ENCODE measurements at places on chromosomes 5 and 9.

DNA sequence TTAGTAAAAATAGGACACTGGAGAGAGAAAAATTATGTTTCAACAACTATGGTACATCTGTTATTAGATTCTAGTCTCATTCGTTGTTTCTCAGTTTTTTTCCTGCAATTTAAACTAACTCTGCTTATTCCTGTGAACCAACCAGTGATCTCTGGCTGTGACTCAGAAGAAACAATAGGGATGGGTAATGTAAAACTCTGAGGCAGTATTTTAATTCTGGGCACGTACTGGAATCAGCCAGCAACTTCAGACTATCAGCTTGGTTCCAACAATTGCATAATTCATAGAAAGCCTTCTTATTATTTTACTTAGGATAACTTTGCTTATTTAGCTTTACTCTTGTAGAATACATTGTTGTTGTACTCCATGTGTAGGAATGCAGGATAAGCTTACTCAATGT, 28.8 kb downstream of the MLLT3 start:
- no peak for DNase-seq

GRCh38 chr5:4252385-4252784, 656.8 kb downstream of the IRX1 start:
- no peak for DNase-seq

DNA sequence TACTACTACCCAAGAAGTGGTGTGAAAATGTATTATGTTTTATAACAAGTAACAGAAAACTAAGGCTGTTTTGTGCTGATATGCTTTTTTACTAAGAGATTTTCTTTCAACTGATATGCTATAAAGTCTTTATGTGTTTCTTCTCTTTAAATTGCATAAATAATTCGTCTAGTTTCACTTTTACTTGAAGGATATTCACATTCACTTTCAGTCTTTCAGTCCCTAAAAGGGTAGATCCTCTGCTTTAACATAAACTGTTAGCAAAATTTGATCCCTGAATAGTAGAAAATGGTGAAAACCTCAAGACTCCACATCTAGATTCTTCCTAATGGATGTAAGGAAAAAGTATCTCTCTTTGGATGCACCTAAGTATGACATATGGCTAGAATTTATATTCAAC, 69.0 kb upstream of the FST start:
- DNase-seq = no peak

DNA sequence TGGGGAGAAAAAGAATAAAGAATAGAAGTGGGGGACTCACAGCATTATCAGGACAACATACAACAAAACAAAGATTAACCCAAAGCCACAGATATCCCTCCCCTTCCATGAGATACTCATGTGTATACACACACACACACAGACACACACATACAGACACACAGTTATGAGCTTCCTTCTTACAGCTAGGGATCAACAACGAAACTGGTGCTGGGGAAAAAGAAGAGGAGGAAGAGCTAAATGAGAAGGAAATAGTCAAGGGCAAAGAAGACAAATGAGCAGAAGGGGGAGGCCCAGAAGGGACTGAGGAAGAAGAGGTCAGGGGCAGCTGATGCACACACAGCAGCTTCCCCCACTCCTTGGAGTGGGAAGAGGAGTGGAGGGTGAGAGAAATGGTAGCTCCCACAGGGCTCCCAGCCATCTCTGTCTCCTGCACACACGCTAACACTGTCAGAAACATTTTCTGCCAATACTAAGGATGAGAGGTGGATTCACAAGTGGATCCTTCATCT, 66.2 kb downstream of the SIL1 start:
- no peak for DNase-seq

DNA sequence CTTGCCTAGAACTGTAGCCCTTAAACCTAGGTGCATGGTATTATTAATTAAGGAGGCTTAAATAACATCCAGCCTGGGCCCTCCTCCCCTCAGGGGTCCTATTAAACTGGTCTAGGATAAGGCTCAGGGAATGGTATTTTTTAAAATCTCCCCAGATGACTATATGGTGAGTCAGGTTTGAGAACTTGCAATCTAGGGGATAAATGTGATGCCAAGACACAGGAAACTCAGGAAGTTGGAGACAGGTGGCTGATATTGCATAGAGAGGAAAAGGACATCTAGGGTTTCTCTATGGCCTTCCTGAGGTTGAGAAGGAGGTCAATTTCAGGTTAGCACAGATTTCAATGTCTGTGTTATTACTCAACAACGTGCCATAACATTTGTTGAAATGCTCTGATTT, 581.0 kb downstream of the TLE1 start:
- DNase-seq = no peak

DNA sequence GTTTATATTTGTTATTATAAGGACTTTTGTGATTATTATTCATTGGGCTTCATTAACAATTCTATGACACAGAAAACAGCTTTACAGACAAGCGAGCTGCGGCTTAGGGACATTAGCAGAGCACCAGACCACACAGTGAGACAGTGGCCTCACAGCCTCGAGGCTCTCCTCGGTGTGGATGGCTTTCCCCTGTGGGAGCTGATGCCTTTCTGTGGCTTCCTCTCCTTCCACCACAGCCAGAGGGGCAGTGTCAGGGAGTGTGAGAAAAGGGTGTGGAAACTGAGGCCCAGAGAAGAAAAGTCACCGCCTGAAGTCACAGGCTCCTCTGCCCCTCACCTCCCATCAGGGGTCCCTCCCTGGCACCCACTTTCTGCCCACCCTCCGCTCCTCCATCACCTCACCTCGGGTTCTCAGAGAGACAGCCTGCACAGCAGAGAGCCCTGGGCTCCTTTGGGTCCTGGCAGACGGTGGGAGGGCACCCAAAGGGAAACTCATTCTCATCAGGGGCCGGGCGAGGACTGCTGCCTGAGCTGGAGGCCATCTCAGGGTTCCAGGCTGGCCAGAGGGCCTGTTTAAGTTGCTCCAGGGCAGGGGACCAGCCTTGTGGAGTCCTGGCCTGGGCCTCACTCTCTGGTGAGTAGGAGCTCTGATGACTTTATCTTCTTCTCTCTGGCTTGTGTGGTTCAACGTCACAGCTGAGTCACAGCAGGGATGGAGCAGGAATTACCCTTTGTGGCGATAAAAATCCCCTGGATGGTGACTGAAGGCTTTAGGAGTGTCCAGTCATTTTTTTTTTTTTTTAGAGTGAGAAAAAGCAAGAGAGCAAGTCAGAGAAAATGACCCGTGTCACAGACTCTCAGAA, 830 bp downstream of the TRAF1 start:
- DNase-seq = peak; percentile 76

DNA sequence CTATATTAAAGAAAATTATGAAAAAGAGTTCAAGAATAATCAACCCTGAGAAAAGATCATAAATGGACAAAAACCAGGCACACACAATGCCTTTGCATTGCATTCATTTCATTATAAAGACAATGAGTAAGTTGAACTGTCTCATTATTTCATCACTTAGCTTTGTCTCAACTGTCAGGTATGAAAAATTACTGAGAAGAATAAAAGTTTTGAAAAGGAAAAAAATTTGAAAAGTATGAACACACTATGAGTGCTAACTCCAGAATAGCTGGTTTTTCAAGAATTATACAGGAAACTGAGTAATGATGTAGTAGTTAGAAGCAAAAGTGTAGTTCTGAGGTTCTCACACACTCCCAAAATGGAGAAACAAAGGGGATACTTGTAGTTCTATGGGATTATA, 16.3 kb upstream of the ANXA1 start:
- DNase-seq = no peak

DNA sequence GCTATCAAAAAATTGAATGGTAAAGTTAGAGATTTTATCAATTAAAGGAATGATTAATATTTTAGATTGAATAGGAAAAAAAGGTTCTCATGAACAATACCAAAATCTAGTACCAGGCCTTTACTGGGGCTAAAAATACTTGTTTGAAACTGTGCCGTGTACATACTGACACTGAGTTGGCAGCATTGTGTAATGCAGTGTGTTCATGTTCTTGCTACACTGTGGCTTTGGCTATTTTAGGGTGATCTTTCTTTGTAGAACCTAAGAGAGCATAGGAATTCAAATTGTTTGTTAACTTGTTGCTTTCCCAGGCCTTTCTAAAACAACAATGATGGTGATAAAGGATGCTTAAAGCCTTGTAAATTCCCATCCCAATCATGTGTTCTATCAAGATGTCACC, 80.9 kb downstream of the KIF4B start:
- DNase-seq = no peak

GRCh38 chr9:18111146-18111545, 362.8 kb upstream of the ADAMTSL1 start:
- no peak for DNase-seq

- DNase-seq = no peak
Measured at GRCh38 chr9:20426019-20426418, 196.3 kb downstream of the MLLT3 start.

DNA sequence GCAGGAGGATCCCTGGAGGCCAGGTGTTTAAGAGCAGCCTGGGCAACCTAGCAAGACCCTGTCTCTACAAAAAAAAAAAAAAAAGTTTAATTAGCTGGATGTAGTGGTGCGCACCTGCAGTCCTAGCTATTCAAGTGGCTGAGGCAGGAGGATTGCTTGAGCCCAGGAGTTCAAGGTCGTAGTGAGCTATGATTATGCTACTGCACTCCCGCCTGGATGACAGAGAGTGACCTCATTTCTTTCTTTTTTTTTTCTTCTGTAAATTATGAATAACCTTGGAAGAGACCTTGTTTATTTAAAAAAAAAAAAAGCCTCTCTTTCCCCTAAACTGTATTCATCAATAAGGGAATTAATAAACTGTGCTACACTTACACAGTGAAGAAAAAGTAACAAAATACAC, 43.6 kb upstream of the SLC30A5 start:
- no peak for DNase-seq
